ENCODE measurements at places on chromosomes 4 and X. TPM values are rescaled to one million over a fixed set of nuclear protein-coding genes. Genes with fewer than 3 reads are reported as not detected.

EGFL6 gene
- not detected for total RNA-seq

VEGFC gene
- total RNA-seq = 45.7 TPM

APBB2 gene
- total RNA-seq = 50.3 TPM

IL21 gene
- not detected for total RNA-seq

Data from hair follicular keratinocyte (primary cell).